Foreskin keratinocyte (primary cell): ENCODE measurements at places on chromosomes 13 and 19. TPM values are rescaled to one million over a fixed set of nuclear protein-coding genes. Genes with fewer than 3 reads are reported as not detected.
A peak's percentile ranks its signal among the peaks of the same experiment; 100 is the strongest.

The IGFL1 gene
- total RNA-seq: 0.71 and 0.75 TPM in 2 replicates

The RASIP1 gene
- 11.3 and 12.6 TPM in 2 replicates for total RNA-seq

DNA sequence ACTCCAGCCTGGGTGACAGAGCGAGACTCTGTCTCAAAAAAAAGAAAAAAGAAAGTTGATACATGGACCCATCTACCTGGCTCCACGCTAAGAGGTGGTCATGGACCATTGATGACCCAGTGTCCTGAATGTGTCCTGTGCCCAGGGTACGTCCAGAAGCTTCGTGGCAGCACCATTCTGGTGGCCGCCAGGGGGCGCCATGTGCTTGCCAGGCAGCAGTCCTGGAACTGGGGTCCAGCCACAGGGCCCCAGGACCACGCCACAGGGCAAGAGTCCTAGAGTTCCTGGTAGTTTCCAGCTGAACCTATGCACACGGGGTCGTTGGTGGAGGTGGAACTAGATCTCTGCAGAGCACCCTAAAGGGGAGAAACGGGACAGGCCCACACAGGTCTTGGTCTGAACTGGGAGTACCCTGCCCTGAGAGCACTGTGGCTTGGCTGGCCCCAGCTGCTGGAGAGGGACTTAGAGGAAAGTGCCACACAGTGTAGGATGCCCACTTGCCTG, 19.9 kb upstream of the FBXO27 start:
- peak; percentile 9 for DNase-seq

GRCh38 chr19:21483589-21484170, 21.7 kb upstream of the ZNF429 start:
- no peak for DNase-seq
